Omental fat pad (tissue), 4 donors: ENCODE measurements at places on chromosomes 1 and 21. TPM values are rescaled to one million over a fixed set of nuclear protein-coding genes. Genes with fewer than 3 reads are reported as not detected.

- DNase-seq = no peak
Measured at GRCh38 chr1:15286452-15286851, 39.4 kb downstream of the FHAD1 start.

DNA sequence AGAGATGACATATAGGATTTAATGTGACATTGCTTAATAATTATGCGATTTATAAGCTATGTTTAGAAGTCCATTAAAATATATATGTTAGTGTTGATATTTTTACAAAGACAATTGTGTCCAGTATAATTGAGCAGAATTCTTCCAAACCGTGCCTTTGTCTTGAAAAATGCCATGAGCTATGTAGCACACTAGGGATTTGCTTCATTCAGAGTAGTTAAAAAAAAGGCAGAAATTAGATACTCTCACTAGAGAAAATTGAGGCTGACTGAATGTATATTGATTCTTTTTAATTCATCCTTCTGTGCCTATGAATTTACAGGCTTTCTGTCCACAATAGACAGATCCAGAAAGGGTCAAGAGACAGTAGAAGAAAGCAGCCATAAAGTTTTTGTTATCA is 429.0 kb downstream of the NEGR1 start:
- no peak for DNase-seq

- DNase-seq = no peak
Measured at GRCh38 chr1:166129006-166129405, 37.8 kb downstream of the FAM78B start.

DNA sequence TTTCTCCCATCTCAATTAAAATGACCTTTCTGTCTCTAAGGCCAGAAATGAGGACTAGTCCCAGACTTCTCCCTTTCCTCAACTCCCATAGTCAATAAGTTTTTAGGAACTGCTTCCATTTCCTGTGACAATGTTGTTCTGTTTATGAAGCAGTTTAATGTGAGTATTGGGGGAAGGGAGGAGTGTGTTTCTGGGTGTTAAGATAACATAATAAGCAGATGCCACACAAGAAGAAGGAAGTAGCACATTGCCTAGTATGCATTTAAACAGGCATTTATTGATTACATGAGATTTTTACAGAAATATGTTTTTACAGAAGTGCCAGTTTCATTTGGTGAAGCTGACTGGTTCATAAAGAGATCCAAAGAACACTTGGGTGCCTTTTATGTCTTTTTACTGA is 65.6 kb upstream of the TNR start:
- no peak for DNase-seq

ELAVL4 gene
- not detected for total RNA-seq

GRCh38 chr1:67832737-67833601 is at the start of gene GNG12:
Gene GNG12, minus strand, starts transcription at chr1:67833467. Its CDS starts 125,781 bp downstream, at chr1:67707686.
- no peak for DNase-seq

- no peak for DNase-seq
Measured at GRCh38 chr1:113742515-113742914, 16.8 kb downstream of the PHTF1 start.

SERTAD4 gene
- total RNA-seq = 0.75 TPM

DNA sequence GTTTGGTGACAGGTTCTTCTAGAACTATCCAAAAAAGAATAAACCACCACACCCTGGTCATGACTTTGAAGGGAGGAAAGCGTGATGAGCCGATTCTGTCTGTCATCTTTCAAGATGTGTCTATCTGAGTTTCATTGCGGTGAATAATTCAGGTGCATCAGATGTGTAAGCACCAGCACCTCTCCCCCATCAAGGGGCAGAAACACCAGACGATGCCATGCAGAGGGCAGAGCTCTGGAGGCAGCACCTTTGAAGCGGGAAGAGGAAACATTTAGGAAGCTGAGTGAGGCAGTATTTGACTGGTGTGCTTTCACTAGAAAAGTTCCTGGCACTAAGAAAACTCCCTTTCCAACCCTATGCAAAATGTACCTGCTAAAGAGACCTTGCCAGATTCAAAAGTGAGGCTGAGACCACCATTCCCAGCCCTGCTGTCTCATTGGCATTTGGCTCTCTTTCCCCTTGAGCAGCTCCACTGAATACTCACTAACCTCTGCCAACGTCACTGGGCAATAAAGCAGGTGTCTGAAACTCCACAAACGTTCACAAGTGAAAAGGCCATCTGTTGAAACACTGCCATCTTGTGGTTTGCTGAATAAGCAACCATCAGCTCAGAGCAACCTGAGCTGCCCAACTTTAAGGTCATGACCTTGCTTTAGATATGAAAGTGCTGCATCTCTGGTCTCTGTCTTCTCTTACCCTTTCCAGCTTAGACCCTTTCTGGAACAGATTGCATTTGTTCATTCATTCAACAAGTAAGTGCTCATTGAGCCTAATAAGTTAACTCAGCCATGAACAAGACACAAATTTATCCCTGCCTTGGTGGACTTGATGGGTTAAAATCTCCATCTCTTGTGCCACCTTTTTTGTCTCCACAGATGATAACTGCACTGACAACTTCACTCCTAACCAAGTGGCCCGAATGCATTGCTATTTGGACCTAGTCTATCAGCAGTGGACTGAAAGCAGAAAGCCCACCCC is 228.6 kb downstream of the PAPPA2 start:
- no peak for DNase-seq

GRCh38 chr21:30340714-30341573 is 3.5 kb upstream of the KRTAP27-1 start:
- DNase-seq = peak; percentile 26

GRCh38 chr1:99704356-99704816 is 58.5 kb downstream of the PALMD start:
- no peak for DNase-seq

DNA sequence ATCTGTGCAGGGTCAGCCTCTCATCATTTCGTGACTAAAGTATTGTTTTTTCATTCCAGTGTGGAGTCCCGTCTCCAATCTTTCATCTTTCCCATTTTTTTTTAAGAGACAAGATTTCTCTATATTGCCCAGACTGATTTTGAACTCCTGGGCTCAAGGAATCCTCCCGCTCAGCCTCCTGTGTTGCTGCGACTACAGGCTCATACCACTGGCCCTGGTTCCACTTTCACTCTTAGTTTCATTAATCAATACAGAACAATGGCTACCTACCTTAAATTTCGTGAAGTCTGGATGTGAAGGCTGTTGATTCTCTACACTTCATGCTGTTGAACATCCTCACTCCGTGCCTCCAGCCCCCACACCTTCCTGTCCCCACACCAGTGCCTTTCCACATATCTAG is 97.7 kb upstream of the GREM2 start:
- DNase-seq = no peak

PLCH2 gene
- 1.7 TPM for total RNA-seq

- no peak for DNase-seq
Measured at GRCh38 chr1:78033797-78034172, 12.0 kb upstream of the GIPC2 start.

MR1 gene
- total RNA-seq = 12.5 TPM

HCRTR1 gene
- total RNA-seq = not detected

SMPDL3B gene
- 2.9 TPM for total RNA-seq

KCNJ9 gene
- not detected for total RNA-seq

GRCh38 chr1:211327346-211327921 is 801 bp downstream of the TRAF5 start:
- no peak for DNase-seq

DNA sequence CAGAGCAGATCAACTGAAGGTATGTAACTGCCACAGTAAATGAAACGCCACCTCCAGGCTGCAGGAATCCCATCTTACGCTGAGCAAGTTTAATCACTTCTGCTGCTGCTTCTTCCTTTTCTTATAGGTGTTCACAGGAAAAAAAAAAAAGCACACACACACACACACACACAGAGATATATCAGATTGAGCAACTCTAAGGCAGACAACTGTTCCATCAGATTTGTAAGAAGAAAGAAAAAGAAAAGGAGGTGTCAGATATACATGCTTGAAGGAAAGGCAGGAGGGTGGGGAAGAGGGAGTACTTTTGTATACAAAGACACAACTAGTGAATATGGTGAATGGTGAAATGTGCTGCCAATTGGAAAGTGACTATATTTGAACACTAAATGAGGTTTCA is 28.6 kb downstream of the DSTYK start:
- no peak for DNase-seq

- DNase-seq = no peak
Measured at GRCh38 chr1:26471498-26472319, 531 bp upstream of the HMGN2 start.

DNA sequence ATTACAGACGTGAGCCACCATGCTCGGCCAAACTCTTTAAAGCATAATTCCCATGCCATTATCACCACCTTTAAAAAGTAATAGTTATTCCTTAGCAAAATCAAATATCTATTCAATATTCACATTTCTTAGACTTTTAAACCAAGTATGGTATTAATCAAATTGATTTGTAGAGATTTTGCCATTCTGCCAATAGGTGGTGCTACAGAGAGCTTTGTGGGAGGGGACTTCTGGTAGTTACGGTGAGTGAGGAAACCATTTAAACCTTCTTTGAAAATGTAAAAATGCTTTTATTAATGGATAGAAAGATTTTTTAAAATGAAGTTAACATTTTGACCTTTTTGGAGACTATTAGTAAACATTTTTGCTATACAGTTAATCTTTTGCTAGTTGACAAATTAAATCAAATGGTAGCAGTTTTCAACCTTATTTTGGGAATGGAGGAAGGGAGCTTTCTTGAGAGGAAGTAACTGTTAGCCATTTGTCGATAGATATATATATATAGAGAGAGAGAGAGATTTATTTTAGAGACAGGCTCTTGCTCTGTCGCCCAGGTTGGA is 19.3 kb downstream of the IARS2 start:
- DNase-seq = no peak

DNA sequence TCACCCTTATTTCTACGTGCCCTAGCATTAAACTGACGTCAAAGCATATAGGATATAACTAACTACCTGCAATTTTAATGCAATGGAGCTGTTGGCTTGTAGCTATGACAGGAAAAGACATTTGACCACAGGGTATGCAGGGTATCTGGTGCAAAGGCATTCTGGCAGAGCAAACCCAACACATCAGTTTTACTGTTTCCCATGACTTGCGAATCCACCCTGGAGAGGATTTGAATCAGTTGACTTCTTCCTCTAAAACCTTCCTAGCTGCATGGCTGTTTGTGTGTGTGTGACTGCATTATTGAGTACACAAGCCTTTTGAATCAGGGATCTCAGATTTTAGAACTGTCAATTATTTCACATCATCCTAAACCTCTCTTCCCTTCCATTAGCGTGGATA is 41.7 kb upstream of the SYT14 start:
- DNase-seq = no peak

MYBPHL gene
- not detected for total RNA-seq

LYST gene
- 27.8 TPM for total RNA-seq

HHAT gene
- total RNA-seq = 3.7 TPM

CCDC185 gene
- total RNA-seq = not detected
